ENCODE measurements at places on chromosomes 16 and 17.

GRCh38 chr17:27939474-27940465 is 46.6 kb upstream of the LYRM9 start:
- ATAC-seq, result no peak

DNA sequence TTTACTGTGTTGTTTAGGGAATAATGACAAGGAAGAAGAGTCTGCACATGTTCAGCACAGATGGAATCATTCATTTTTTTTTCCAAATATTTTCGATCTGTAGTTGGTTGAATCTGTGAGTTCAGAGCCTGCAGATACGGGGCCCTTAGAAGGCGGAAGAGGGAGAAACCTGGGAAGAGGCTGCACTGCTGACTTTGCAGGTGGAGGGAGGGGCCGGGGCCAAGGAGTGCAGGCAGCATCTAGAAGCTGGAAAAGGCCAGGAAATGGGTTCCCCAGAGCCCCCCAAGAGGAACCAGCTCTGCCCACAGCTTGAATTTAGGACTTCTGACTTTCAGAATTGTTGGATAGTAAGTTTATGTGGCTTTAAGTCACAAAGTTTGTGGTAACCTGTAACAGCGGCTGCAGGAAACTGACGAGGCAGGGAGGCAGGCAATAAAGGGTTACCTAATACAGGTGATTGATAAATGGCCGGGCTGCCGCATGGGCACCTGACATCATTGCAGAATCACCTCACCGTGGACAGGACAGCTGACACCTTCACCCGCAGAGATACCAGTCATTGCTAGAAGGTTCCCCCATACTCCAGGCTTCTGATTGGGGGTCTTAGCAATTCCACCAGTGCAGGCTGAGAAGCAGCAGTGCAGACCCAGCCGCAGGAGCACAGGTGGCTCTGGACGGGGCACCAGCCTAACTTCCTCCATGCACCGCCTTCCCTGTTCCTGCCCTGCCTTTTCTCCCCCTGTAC is 181.3 kb downstream of the IRF8 start:
- ATAC-seq, result no peak

DNA sequence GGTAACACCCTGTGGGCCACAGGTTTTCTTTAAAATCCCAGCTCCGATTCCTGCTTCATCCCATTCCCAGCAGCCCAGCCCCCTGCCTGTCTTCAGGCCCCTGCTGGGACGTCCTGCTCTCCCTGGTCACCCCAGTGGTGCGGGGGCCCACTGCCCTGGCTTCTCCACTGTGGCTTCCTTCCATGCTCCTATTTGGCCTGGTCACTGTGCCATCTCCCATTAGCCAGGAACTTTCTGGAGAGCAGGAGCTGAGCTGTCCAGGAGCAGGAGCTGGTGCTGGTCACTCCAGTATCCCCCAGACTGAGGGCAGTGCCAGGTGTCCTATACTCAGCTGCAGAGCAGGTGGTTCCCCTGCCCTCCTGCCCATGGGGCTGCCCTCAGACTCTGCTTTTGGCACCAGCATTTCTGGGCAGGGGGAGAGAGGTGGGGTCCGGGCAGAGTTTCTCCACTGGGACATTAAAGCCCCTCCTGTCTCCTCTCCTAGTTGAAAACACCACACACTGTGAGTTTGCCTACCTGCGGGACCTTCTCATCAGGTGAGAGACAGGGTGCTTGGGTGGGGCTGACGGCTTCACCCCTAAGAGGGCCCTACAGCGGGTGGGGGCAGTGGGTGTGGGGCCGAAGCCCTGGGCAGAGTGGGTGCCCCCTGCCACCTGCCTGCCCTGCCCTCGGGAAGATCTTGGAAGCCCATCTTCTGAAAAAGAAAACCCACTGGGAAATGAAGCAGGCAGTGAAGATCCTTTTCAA is 356.2 kb downstream of the SEC14L1 start:
- no peak for ATAC-seq

DNA sequence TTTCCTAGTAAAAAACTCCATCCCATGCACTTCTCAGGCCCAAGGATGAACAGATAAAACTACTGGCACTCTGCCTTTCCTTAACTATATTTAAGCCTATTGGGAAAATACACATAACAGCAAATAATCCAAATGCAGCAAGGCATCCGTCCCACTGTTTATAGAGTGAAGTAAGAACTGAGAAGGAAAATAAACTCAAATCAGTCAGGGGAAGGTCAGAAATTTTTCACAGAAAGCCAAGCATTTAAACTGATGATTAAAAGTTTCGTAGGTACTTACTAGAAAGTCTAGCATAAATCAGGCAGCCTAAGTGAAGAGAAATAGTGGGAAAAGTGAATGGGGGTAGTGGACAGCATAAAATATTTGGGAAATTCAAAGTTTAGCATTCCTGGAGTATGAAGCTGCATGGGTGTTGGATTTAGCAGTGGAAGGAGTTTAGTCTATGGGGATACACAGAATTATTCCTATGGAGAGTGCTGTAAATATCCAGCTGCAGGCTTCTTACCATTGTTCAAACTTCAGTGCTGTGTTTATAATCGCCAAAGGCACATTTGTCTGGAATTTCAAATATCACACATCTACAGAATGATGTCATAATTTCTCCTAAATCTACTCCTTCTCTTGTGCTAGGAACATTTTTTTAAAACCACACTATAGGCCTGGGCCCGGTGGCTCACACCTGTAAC is 1131.0 kb upstream of the GOT2 start:
- ATAC-seq, result no peak

GRCh38 chr17:21239680-21240368 is 13.4 kb downstream of the NATD1 start:
- ATAC-seq, result peak; percentile 80

DNA sequence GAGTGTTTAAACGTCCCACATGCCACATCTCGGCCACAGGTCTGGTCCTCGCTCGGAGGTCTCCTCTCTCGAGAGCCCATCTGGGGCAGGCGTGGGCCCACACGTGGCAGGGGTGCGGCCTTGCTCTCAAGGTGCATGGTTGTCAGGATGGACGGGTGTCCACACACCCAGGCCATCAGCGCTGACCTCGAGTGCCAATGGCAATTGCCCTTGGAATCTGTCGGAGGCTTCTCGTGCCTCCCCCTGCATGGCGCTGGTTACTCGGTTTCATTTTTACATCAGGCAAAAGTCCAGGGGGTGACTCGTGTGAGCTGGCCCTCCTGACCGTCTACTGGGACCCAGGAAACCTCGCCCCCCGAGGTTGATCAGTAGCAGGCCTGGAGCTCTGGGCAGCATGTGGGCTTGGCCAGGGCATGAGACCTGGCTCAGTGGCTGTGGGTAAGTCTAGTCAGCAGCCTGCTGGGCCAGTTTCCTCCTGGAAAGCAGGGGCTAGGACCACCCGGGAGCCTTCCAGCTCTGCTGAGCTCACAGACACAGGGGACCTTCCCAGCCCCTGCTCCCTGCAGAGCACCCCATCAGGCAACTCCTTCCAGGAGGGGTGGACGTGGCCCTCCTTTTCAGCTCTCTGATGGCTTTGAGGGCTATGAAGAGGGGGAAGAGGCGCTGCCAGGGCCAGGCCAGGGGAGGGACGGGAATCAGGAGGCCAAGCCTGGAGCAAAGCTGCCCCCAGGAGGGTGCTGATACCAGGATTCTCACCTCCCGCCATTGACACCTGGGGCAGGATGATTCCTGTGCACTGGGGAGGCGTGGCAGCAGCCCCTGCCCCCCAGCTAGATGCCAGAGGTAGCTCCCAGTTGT is 3.7 kb upstream of the ZNF469 start:
- ATAC-seq, result no peak

DNA sequence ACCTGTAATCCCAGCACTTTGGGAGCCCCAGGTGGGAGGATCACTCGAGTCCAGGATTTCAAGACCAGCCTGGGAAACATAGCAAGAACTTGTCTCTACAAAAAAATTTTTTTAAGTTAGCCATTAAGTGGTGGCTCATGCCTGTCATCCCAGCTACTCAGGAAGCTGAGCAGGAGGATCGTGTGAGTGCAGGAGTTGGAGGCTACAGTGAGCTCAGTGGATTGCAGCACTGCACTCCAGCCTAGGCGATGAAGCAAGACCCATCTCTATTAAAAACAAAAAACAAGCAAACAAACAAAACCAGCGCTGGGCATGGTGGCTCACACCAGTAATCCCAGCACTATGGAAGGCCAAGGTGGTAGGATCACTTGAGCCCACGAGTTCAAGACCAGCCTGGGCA is 38.0 kb downstream of the HEATR3 start:
- no peak for ATAC-seq

GRCh38 chr16:49121636-49122035 is 160.0 kb downstream of the CBLN1 start:
- ATAC-seq, result no peak

GRCh38 chr17:48577330-48577945 is 712 bp downstream of the HOXB4 start:
- ATAC-seq, result no peak

GRCh38 chr16:668519-669171 is 713 bp downstream of the RHOT2 start:
- ATAC-seq, result peak; percentile 7

GRCh38 chr16:67246081-67246755 is 1.1 kb downstream of the FHOD1 start:
- ATAC-seq, result peak; percentile 69

- ATAC-seq, result no peak
These were observed 29.7 kb downstream of the KDM8 start for GRCh38 chr16:27232901-27233625.

- ATAC-seq, result no peak
These were observed 45.8 kb upstream of the HELZ start for GRCh38 chr17:67290711-67291291.

- ATAC-seq, result no peak
These were observed 336.1 kb downstream of the MAF start for GRCh38 chr16:79264237-79265109.

DNA sequence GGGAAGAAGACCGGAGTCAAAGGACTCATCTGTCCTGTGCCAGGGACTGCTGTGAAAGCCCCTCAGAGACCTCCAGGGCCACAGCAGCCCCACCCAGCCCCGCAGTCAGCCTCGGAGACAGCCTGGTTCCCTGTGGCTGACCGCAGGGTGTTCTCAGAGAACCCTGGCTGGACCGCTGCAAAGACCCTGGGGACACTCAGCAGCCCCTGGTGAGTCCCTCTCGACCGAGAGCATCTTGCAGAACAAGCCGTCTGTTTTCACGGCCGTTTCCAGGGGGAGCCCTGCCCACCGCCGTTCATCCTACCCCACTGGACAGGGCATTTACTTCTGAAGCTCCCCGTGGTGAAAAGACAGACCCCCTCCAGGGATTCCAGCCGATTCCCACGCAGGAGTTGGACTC is 10.3 kb downstream of the UBALD1 start:
- peak; percentile 8 for ATAC-seq

DNA sequence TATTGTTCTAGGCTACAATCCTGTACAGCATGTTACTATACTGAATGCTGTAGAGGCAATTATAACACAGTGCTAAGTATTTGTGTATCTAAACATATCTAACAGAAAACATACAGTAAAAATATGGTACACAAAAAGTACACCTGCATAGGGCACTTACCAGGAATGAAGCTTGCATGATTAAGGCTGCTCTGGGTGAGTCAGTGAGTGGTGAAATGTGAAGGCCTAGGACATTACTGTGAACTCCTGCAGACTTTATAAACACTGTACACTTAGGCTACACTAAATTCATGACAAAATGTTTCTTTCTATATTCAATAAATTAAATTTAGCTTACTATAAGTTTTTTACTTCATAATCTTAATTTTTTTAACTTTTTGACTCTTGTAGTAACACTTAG is 37.1 kb downstream of the AMFR start:
- no peak for ATAC-seq

GRCh38 chr16:81946206-81946605 is 65.1 kb downstream of the SDR42E1 start:
- peak; percentile 36 for ATAC-seq

- ATAC-seq, result no peak
These were observed 14.7 kb downstream of the CCR7 start for GRCh38 chr17:40550608-40551007.

GRCh38 chr17:65664266-65664665 is 102.8 kb upstream of the AXIN2 start:
- no peak for ATAC-seq

DNA sequence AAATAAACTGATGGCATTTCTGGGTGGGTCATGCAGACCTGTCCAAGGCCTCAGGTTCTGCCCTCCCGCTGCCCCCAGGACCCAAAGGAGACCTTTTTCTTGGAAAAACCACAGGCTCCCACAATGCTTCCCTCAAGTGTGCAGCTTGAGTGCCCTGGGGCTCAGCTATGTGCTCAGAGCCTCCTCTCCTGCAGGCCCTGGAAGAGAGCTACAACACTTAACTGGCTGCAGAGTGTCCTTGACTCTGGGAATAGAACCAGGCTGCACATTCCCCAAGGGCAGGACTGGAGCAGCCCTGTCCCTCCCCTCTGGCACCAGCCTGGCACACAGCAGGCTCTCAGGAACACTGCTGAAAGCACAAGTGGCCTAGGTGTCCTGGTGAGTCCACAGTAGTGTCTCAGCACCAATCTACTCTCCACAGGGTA is 4.8 kb upstream of the SREBF1 start:
- ATAC-seq, result peak; percentile 5

- no peak for ATAC-seq
These were observed 2.3 kb downstream of the DLG4 start for GRCh38 chr17:7217113-7217987.

- ATAC-seq, result no peak
These were observed 10.6 kb downstream of the KSR1 start for GRCh38 chr17:27466743-27467375.

GRCh38 chr16:50602531-50603205 is 54.5 kb downstream of the NKD1 start:
- no peak for ATAC-seq

- ATAC-seq, result no peak
These were observed 12.8 kb downstream of the CYTH1 start for GRCh38 chr17:78769196-78769773.

DNA sequence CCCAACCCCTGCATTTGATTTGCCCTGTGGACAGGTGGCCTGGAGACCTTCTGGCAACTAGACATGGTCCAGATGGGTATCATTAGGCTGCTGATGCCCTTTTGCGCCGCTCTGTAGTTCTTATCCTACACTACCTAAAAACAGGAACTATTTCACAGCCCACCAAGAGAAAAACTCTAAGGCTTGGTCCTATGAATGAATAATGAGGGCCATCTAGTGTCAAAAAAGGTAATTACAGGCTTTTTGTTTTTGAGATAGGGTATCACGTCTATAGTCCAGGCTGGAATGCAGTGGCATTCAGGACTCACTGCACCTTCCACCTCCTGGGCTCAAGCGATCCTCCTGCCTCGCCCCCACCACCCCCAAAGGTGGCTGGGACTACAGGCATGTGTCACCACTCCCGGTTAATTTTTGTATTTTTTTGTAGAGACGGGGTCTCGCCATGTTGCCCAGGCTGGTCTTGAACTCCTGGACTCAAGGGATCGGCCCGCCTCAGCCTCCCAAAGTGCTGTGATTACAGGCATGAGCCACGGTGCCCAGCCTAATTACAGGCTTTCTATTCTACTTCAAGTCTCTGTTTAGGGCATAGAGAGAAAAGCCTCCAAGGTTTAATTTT is 20.9 kb downstream of the COIL start:
- peak; percentile 93 for ATAC-seq

Data from SK-N-SH treated with all-trans-retinoic acid at 6 μM for 48 hours (cell line).